ENCODE measurements at places on chromosomes 6 and 20.

GRCh38 chr20:9323622-9324021, 190.8 kb upstream of the LAMP5 start:
- DNase-seq, result no peak

DNA sequence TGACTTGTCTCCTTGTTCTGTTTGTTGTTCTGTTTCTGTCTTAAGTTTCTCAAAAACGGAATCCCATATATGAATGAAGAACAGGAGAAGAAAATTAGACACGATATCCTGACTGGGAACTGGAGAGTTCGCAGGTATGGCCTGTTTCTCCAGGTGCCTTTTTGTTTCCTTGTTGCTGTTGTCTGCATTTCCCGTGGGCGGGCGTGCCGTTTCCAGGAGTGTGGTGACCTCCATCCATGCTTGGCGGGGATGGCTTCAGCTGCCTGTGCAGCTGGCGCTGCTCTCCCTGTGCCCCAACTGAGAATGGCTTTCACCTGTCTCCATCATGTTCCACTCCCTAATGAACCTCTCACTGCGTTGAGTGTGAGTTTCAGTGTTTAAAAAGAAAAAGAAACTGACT, 4.4 kb downstream of the PNLDC1 start:
- no peak for DNase-seq

DNA sequence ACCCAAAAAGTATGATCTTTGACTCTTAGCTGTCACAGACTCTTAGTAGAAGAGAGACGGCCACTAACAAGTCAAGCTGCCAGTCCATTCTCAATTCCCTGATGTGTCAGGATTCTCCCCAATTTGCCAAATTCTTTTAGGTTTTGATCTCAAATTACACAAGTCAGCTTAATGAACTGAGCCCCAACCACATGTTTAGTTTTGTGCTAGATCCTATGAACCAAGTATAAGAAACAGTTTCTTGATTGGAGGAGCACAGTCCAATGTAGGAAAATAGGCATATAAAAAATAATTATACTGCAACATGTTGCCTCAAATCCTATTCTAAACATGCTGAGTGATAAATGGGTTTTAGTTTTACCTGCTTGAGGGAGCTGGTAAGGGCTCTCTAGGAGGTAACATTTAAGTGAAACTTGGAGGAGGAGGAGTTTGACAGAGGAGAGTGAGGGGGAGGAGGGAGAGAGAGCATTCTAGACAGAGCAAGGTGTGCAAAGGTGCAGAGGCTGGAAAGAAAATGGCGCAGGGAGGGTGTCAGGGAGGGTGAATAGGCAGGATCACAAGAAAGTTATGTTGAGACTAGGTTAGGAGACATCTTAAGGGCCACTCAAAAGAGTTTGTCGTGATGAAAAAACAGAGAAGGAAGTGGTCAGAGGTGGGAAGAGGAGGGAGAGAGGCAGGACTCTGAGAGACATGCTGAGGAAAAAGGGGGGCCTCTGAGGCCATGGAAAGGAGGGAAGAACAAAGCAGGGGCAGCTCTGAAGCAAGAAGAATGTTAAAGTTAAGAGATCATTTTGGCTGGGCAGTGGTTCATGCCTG, 22.8 kb upstream of the FAM83C start:
- no peak for DNase-seq

GRCh38 chr6:160583794-160584193, 80.3 kb downstream of the LPA start:
- DNase-seq, result no peak

GRCh38 chr6:52389626-52390360, 27.8 kb downstream of the PAQR8 start:
- DNase-seq, result no peak

GRCh38 chr6:34102696-34103095, 43.2 kb downstream of the GRM4 start:
- DNase-seq, result no peak

GRCh38 chr20:62321521-62321948, 18.7 kb downstream of the ADRM1 start:
- no peak for DNase-seq

DNA sequence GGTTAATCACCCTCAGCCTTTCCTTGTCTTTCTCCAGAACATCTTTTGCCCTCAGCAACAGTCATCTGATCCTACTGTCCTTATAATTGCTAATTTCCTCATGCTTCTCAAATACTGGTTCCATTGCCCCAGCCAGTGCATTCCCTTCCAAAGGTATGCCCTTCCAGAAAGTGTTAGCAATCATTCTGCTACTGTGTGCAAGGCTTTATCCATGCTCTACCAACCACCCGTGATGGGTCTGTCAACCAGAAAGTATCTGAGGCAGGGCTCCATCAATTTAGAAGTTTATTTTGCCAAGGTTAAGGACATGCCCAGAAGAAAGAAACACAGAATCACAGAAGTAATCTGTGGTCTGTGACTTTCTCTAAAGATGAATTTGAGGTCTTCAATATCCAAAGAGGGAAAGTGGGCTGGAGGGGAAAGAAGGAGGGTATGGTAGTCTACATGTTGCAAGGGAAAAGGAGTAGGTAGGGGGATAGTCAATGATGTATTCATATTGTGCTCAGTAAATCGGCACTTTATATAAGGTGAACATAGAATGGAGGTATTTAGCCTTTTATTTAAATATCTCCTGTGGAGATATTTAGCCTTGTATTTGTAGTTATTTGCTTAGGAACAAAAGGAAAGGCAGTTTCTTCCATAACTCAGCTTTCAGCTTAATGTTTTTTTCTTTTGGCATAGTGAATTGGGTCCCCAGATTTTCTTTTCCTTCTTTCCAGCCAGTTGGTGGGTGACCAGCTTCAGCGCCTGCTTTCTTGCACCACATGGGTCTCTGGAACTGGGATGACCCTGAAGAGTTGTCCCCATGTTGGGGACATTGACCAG, 35.2 kb upstream of the PAQR8 start:
- no peak for DNase-seq

GRCh38 chr6:48541649-48542048, 430.7 kb upstream of the PTCHD4 start:
- no peak for DNase-seq

- no peak for DNase-seq
These were observed 36.2 kb upstream of the CCDC167 start for GRCh38 chr6:37535759-37536490.

GRCh38 chr6:28295326-28295725, 14.0 kb downstream of the PGBD1 start:
- DNase-seq, result no peak

GRCh38 chr6:39887692-39888450, 46.4 kb downstream of the MOCS1 start:
- DNase-seq, result no peak

GRCh38 chr20:50198716-50199115, 8.1 kb downstream of the CEBPB start:
- no peak for DNase-seq

DNA sequence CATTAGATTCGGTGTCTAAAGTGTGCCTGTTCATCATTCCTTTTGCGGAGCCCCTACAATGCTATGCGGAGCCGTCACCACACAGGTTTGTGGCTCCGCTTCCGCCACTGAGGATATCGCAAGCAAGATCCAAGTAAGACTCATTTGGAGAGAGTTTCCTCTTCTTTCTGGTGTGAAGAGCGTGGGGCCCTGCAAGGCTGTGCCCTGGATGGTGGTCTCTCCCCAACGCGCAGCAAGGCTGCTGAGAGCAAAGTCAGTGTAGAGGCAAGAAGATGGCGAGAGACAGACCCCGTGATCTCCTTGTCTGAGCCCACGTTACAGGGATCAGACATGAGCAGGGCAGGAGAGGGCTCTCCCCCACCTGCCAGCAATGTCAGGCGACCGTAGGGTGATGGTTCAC, 96.3 kb upstream of the AFDN start:
- DNase-seq, result no peak

DNA sequence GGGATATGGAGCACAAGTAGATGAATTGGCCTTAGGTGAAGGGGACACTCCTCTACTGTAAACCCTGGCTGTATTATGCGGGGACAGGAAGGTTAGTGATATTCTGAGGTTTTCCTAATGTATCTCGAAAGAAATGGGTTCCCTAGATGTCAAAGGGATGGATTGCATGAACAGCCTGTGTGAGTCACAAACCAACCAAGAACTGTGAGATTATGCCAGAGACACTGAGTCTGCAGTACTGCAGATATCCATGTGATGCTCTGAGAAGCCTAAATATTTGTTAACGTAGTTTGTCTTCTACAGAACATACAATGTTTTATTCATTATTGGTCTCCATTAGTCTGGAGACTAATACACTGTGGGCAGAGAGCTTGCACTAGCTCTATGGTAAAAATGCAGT, 182.2 kb downstream of the AKAP7 start:
- DNase-seq, result no peak

GRCh38 chr6:148874698-148875293, 128.0 kb downstream of the UST start:
- no peak for DNase-seq

- no peak for DNase-seq
These were observed 2.0 kb downstream of the GLP1R start for GRCh38 chr6:39050453-39051112.

GRCh38 chr6:11341867-11342266, 109.4 kb upstream of the NEDD9 start:
- peak; percentile 51 for DNase-seq

GRCh38 chr6:25411316-25411950, 132.3 kb downstream of the CARMIL1 start:
- DNase-seq, result no peak

GRCh38 chr6:111713811-111714210, 108.1 kb upstream of the TRAF3IP2 start:
- no peak for DNase-seq

DNA sequence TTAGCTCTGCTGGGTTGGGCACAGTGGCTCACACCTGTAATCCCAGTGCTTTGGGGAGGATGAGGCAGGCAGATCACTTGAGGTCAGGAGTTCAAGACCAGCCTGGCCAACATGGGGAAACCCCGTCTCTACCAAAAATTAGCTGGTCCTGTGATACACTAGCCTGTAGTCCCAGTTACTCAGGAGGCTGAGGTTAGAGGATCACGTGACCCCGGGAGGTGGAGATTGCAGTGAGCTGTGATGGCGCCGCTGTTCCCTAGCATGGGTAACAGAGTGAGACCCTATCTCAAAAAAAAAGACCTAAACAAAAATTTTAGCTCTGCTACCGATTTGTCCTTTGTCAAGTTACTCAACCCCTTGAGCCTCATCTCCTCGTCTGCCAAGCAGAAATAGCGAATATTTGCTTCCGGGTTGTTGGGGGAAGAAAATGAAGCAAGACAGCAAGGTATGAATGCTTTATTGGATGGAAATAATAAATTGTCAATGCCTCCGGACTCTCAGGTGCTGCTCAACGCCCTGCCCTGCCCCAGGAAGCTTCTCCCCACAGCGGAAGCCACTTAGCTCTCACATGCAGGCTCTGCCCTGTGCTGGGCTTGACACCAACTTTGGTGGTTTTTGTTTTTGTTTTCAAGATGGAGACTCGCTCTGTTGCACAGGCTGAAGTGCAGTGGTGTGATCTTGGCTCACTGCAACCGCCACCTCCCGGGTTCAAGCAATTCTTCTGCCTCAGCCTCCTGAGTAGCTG, 24.9 kb upstream of the ITCH start:
- no peak for DNase-seq

DNA sequence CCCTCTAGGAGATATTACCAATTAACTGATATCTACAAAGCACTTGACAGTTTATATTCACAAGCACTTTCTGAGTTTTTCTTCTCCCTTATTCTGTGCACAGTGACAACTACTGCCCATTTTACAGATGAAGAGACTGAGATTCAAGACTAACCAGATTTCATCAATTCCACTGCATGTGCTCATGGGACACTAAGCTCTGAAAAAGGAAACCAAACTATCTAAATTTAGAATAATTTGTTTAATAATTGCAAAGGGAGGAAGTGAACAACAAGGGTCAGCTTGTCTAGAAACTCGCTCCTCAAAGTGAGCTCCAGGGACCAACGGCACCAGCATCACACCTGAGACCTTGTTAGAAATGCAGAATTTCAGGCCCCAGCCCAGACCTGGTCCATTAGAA, 50.8 kb upstream of the MYLIP start:
- DNase-seq, result no peak

DNA sequence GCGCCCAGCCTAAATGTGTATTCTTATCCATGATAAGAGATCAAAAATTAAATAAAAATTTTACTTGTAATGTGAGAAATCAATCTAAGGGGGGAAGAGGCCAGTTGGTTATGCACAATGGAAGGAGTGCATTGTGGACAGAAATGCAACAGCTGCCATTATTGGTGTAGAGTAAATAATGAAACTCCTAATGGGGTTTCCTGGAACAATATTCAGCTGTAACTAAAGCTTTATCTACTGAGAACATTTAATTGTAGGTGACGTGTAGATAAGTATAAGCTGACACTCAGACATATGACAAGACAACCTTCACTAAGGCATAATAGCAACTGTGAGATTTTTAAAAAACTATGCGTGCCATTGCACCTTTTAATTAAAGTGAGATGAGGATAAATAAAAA, 71.4 kb downstream of the CEP57L1 start:
- DNase-seq, result no peak

DNA sequence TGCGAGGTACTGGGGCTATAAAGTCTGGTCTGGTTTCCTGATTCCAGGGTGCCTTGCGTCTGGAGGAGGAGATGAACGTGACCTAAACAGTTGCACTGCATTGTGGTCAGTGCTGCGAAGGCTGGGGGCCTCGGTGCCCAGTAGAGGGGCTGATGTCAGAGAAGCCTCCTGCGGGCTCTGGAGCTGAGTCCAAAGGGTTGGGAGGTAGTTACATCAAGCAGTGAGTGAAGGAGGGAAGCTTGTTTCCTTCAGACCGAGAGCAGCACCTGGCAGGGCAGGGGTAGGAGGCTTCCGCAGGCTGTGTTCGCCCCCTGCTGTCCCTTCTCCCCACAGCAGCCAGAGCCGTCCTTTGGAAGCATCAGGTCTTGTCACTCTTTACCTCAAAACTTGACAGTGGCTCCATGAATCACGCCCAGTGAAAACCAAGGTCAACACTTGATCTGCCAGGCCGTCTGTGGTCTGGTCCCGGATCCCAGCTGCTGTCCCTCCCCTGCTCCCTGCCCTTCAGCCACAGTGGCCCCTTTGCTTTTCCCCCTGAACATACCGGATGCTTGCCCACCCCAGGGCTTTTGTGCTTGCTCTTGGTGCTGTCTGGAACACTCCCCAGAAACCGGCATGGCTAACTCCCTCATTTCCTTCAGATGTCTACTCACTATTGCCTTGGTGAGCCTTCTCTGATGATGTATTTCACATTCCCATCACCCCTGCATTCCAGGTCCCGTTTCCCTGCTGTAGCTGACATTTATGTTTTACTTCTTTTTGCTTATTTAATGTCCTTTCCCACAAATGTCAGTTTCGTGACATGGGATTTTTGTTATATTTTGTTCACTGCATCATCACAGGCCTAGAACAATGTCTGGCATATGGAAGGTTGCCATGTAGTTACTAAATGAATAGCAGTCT, 7.0 kb downstream of the DYNLRB1 start:
- peak; percentile 6 for DNase-seq

- DNase-seq, result no peak
These were observed 6.5 kb downstream of the GFOD1 start for GRCh38 chr6:13480631-13481501.

DNA sequence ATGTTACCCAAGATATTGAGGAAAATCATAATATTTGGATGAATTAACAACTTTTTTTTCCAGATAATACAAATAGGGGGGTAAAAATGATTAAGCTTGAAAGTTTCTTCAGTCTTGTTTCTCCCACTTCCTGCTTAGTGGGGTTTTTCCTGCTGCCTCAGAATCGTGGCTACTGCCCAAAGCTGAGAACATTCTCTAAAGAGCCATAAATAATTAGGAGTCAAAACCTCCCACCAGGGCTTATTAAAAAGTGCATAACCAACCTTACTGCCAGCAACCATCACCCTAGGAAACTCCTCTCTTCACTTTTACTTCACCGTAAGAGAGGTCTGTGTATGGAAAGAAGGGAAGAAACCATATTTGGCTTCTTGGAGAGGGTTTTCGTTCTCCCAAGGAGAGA, 9.0 kb upstream of the LCA5 start:
- DNase-seq, result no peak

- no peak for DNase-seq
These were observed 94.0 kb downstream of the ADGRG6 start for GRCh38 chr6:142395768-142396231.
